ENCODE measurements at places on chromosomes 11 and 22.

DNA sequence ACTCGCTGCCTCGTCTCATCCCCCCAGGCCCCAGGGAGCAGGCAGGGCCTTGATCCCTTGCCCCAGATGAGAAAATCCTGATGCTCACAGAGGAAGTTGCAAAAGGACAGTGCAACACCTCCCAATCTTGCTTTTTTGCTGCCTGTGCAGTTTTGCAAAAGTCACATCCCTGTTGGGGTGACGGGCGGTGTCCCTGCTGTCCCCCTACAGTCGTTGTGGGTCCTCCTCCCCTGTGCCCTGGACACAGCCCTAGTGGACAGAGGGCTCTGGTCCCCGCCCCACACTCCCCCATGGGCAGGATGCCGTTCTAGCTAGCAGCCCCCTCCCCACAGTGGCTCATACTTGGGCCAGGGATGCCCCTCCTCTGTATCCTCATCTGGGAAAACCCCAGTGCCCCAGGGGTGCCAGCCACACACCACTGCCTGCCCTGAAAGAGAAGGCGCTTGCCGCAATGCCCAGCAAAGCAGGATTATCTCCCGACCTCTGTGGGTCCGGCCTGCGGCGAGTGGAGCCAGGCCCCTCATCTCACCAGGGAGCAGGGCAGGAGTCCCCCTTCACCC, 18.4 kb upstream of the CTSD start:
- no peak for DNase-seq

DNA sequence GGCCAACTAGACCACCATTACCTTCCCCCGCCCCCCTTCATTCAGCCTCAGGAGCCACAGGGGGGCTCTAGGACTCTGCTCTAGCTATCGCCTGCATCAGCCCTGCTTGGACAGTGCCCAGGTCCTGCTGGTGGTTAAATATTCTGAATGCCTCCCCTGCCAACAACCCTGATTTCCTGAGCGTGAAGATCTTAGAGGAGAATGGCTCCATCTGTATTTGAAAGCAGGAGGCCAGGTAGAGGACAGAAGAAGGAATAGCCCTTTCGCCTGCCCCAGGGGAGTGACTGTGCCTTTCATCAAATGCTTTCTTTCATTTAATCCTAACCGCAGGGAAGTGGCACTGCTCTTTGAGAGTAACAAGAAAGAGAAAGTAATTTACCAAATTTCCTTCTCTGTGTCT, 69.2 kb downstream of the ISX start:
- DNase-seq = no peak

DNA sequence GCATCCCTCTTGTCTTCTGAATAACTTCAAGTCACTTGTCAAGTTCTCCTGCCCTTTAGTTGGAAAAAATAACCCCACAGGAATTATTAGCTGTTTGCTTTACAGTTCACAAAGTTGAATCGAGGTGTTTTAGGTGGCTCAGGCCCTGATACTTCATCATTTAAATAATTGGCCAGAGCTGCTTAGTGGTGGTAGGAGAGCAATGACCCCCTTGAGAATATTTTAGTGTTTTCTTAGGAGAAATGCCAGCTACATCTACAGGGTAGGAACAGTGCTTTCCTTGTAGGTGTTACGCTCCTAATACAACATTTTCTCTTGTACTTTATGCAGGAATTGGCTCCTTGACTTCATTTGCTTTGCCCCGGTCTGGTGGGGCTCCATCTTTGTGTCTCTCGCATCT, 73.2 kb downstream of the C22orf31 start:
- no peak for DNase-seq

DNA sequence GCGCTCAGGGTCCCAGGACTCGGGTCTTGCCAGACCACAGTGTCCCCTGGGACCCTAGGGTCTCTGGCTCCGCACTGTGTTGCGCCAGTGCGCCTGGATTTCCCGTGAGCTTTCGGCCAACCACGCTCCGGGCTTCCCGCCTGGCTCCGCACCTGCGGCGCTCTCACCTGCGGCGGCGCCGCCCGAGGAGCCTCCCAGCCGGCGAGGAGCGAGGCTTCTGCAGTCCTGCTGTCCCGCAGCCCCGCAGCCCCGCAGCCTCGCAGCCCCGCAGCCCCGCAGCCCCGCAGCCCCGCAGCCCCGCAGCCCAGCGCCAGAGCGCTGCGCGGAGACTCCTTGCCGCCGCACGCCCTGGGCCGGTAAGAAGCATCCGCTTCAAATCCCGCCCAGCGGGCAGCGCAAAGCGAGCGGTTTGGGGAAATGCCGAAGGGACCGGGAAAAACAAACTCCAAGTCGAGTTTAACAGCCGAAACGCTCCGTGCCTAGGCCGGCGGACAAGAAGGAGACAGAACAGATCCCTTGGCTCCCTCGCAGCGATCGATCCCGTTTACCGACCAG, 939 bp downstream of the ALX4 start:
- no peak for DNase-seq

- no peak for DNase-seq
Observed at GRCh38 chr11:98568013-98568412, 452.7 kb upstream of the CNTN5 start.

GRCh38 chr11:82756765-82757639, 23.3 kb upstream of the FAM181B start:
- no peak for DNase-seq

DNA sequence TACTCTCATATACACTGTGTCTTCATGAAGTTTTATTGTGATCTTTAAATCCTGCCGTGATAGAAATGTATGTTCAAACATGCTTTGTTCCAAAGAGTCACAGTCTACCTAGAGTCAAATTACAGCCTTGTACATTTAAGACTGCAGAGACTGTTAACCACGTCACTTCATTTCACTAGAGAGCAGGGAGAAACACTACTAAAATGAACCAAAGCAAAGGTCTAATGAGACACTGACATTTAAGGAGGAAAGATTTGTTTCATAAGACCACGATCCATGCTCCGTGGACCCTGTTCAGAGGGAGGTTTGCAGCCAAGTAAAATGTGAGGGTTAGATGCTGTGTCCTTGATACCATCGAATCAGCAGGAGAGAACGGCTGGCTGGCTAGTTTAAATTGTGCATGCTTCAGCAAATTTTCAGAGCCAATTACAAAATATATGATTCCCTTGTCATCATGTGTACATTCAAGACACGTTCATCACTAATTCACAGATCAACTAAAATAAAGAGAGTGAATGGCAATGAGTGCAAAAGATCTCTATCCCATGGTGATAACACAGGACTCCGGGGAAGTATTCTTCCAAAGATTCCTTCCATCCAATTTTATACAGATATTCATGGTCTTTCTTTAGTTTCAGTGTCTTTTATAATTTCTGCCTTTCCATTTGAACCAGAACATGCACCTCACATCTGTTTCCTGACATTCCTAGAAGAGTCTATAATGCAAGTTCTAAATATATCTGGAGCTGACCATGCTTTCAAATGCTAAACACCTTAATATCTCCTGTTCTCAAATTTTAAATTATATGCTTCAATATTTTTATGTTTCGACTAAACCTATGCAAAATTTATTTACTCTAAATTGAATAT, 960.9 kb upstream of the FAT3 start:
- DNase-seq = no peak

GRCh38 chr11:17813391-17814059, 78.9 kb downstream of the KCNC1 start:
- no peak for DNase-seq

DNA sequence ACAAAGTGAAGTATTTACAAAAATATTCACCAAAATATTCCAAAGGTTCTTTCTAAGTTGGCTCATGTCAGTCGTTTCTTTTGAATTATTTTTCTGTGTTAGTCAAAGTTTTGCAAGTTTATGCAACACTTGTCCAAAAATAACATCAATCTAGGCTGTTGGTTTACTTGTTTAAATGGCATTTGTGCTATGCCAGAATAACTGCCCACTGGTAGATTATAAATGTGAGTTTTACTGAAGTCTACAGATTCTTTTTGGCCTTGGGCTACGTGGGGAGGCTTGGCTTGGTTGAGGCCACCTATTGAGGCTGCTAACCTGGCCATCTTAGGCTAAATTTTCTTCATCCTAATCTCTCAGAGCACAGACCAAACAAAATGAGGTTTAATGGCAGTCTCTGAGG, 1091.9 kb upstream of the RAG2 start:
- no peak for DNase-seq

GRCh38 chr22:17802411-17802810, 28.1 kb upstream of the BID start:
- DNase-seq = no peak

GRCh38 chr11:44748606-44749005, 21.8 kb downstream of the TSPAN18 start:
- DNase-seq = no peak

DNA sequence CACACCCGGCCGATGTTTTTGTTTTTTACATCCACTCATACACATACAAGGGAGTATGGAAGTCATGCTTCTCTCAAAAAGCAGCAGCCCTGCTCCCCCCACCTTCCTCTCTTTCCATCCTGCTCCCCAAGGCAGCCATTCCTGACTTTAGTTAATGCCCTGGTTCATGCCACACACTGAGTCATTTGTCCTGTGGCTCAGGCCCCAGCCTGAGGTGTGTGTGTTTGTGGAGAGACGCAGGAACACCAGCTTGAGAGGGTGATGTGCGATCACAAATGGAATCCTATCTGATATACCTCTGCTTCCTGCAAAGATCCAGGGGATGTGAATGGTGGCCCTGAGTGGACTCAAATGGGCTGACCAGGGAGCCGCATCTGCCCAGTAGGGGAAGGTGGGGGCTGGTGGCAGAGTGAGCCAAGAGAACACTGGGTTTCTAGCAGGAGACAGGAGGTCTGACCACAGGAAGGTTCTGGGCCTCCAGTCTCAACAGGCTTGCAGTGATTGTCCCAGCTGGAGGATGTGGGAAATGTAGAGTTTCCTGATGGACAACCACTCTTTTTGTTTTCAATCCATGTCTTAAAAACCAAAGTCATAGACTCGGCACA, 86.7 kb downstream of the OSBP2 start:
- DNase-seq = no peak

- DNase-seq = no peak
Observed at GRCh38 chr11:6626971-6627761, 7.9 kb upstream of the TPP1 start.

- DNase-seq = no peak
Observed at GRCh38 chr22:25114369-25115362, 85.0 kb upstream of the CRYBB3 start.

GRCh38 chr11:76683161-76684095, 12.9 kb upstream of the LRRC32 start:
- no peak for DNase-seq

GRCh38 chr11:63682066-63683021, 1.0 kb downstream of the RTN3 start:
- no peak for DNase-seq

- no peak for DNase-seq
Observed at GRCh38 chr22:42805998-42806830, 50.9 kb downstream of the ARFGAP3 start.

DNA sequence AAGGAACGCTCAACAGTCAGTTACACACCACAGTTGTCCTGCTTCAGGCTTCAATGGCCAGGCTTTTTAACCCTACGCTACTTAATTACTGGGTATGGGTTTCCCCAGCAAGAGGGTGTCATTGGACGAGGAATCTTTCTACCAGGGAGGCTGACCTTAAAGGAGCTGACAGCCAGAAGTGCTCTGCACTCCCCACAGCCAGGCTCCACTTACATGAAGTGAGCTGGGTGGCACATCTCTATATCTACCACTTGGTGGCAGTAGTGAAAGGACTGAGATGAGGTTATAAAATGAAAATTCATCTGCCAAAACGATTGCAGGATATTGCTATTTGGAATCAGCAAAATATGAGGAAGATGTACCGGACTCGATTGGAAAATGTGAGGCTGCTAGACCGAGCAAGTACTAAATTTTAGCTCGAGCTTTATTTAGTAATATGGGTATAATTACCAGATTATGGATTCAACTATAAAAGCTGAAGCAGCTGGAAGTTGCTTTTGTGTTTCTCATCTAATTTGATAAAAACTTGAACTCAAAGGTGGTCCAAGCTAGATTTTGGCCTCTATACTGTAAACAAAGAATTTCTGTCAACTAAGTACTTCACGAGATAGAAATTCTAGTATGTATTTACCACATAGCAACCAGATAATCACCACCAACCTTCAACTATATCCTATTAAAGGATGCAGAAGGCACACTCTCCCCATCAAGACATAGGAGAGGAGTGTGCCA, 53.9 kb upstream of the CEP126 start:
- no peak for DNase-seq

DNA sequence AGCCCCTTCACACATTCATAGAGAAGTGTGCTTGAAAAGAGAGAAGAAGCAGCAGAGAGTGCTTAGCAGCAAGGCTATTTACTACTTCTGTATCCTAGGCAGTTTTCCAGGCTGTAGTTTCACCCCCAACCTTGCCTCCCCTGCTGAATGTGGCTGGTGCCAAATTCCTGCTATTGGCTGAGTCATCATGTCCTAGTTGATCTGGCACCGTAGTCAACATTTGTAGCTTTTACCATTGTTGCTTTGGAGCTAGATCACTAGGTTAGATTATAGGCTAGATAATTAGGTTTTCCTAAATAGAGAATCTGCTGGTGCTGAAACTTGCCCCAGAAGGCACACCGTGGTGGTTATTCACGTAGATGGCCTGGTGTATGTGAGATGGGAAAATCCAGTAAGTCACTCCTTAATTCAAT, 32.7 kb downstream of the ARHGAP42 start:
- no peak for DNase-seq

DNA sequence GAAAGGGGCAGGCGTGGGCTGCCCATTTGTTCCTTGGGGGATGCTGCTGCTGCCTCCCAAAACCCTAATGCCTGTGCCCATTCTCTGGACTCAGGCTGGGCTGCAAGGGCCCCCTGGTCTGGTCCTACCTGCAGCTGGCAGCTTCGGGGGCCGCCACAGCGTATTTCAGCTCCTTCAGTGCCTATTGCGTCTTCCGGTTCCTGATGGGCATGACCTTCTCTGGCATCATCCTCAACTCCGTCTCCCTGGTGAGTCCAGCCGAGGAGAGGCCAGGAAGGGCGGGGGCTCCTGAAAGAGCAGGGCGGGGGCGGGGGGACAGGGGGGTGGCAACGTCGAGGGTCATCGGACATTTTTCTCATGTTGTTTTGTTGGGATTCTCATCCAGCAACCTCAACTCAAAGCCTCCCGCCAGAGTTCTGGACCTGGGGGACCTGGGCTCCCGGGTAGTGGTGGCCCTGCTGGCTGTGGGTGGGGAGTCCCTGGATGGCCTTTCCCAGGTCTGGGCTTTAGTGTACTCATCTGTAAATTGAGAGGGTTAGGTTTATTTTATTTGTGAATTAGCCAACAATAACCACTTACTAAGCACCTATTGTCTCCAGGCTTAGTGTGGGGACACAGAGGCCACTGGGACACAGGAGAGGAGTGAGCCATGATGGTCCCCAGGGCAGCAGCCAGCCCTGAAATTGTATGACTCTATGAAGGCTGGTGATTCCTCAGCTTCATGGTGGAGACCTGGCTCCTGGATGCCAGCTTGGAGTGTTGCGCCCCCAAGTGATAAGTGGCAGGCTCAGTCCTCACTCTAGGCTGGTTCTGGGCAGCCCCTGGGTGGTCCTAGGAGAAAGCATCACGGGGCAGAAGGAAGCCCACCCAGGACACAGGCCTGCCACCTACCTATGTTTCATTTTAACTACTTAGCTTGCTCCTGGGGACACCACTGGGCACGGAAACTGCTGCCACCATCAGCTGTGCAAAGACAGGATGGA, 36.0 kb downstream of the CAPN1 start:
- DNase-seq = no peak

GRCh38 chr11:61756452-61757212, 4.2 kb downstream of the MYRF start:
- DNase-seq = no peak

GRCh38 chr11:37984991-37985390, 1387.0 kb upstream of the RAG2 start:
- DNase-seq = no peak

All from T-helper 9 cell (primary cell).